ENCODE measurements at places on chromosomes 2 and 18. TPM values are rescaled to one million over a fixed set of nuclear protein-coding genes. Genes with fewer than 3 reads are reported as not detected.

The TTC21B gene
- 5.0 TPM for polyA plus RNA-seq

The LINC00305 gene
- not detected for polyA plus RNA-seq

The RALBP1 gene
- 21.7 TPM for polyA plus RNA-seq

The KLHL14 gene
- polyA plus RNA-seq, result 0.21 TPM

The CCDC121 gene
- 0.97 TPM for polyA plus RNA-seq

The EVA1A gene
- polyA plus RNA-seq, result 107 TPM

The CNTNAP5 gene
- not detected for polyA plus RNA-seq

The CHRND gene
- polyA plus RNA-seq, result not detected

The SCG2 gene
- polyA plus RNA-seq, result not detected

The LYPD6B gene
- 0.14 TPM for polyA plus RNA-seq

The RAD51AP2 gene
- 0.08 TPM for polyA plus RNA-seq

GRCh38 chr2:122194546-122194945, 439.1 kb downstream of the TSN start:
- no peak overlapping the region for H3K27ac ChIP-seq
- no peaks in the 10 kb centered on the region for H3K4me1 ChIP-seq
- no peaks in the 10 kb centered on the region for H3K36me3 ChIP-seq
- no peak for DNase-seq

- no peak for DNase-seq
- no peak overlapping the region for H3K4me3 ChIP-seq
- H3K4me1 ChIP-seq, result no peaks in the 10 kb centered on the region
- no peaks in the 10 kb centered on the region for H3K36me3 ChIP-seq
- H3K27me3 ChIP-seq, result no peaks in the 10 kb centered on the region
Observed at GRCh38 chr2:179072527-179072926, 22.6 kb upstream of the CCDC141 start.

DNA sequence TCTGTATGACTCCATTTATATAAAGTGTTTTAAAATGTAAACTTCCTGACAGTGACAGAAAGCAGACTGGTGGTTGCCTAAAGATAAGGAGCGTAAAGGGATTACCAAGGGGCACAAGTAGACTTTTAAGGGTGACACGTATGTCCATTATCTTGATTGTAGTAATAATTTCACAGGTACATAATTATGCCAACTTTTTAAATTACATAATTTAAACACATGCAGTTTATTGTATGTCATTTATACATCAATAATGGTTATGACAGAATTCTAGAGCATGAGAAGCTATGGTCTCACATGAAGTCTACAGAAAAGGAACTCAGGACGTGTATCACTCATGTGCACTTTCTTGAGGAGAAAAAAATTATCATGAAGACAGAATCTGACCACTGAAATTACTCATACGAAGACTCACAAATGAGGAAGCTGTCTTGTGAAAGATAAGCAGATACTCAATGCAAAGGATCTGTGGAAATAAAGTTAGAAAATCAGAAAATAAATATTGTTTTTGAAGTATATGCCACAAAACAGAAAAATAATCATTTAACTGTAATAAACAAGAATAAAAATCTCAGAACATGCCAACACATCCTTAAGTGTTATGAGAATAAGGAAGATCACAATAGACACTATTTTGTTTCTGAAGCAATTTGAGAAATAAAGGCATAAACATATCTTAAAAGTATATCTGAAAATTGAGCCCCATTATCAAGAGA, 84.4 kb downstream of the TMEM131 start:
- H3K4me3 ChIP-seq, result no peak overlapping the region
- no peaks in the 10 kb centered on the region for H3K27me3 ChIP-seq
- H3K27ac ChIP-seq, result no peak overlapping the region
- no peak for DNase-seq
- H3K4me1 ChIP-seq, result peaks cover 3% of the 10 kb centered on the region
- H3K36me3 ChIP-seq, result peaks cover 2% of the 10 kb centered on the region

DNA sequence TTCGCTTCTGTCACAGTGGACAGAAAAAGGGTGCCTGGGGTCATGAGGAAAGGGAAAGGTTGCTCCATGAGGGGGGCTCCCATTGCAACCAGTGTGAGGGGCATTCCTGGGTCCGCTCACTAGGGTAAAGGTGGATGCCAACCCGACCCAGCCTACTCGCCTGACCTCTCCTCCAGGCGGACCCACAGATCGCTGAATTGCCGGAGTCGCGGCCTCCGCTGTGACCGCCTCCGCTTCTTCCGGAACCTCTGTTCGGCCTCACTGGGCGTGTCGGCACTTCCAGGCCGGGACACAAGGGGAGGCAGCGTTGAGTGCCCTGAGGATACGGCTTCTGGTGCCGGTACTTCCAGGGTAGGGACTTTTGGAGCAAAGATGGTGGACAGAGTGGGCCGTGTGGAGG, 57.1 kb downstream of the TRABD2A start:
- no peak overlapping the region for H3K27ac ChIP-seq
- no peaks in the 10 kb centered on the region for H3K36me3 ChIP-seq
- H3K4me3 ChIP-seq, result no peak overlapping the region
- DNase-seq, result no peak
- H3K27me3 ChIP-seq, result no peaks in the 10 kb centered on the region
- H3K4me1 ChIP-seq, result no peaks in the 10 kb centered on the region

DNA sequence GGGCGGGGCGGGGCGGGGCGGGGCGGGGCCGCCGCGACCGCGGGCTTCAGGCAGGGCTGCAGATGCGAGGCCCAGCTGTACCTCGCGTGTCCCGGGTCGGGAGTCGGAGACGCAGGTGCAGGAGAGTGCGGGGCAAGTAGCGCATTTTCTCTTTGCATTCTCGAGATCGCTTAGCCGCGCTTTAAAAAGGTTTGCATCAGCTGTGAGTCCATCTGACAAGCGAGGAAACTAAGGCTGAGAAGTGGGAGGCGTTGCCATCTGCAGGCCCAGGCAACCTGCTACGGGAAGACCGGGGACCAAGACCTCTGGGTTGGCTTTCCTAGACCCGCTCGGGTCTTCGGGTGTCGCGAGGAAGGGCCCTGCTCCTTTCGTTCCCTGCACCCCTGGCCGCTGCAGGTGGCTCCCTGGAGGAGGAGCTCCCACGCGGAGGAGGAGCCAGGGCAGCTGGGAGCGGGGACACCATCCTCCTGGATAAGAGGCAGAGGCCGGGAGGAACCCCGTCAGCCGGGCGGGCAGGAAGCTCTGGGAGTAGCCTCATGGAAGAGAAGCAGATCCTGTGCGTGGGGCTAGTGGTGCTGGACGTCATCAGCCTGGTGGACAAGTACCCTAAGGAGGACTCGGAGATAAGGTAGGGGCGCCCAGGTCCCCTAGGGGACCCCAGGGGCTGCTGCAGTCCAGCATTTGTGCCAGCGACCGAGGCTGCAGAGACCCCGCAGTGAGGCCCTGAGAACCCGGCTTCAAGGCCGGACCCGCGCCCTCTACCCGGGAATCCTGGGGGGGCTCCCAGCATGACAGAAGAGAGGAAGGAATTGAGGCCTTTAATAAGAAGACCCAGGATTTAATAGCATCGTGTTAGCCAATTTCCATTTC, at the start of gene KHK:
KHK (plus strand) TSS at position 49 of the 870 bp plus-strand sequence; CDS start at position 537, 488 bp downstream.
- H3K4me3 ChIP-seq, result peak within 1 kb of the TSS; percentile 73
- peak within 1 kb of the TSS; percentile 87 for H3K27ac ChIP-seq
- no peaks in the 10 kb centered on the region for H3K36me3 ChIP-seq
- peak; percentile 65 for DNase-seq
- no peaks in the 10 kb centered on the region for H3K27me3 ChIP-seq

GRCh38 chr2:128304715-128305554, 13.7 kb downstream of the HS6ST1 start:
- DNase-seq, result peak; percentile 69
- no peaks in the 10 kb centered on the region for H3K36me3 ChIP-seq
- no peaks in the 10 kb centered on the region for H3K27me3 ChIP-seq
- H3K4me1 ChIP-seq, result peaks cover 65% of the 10 kb centered on the region
- H3K4me3 ChIP-seq, result no peak overlapping the region

- no peak overlapping the region for H3K4me3 ChIP-seq
- no peak for DNase-seq
- no peak overlapping the region for H3K27ac ChIP-seq
- H3K27me3 ChIP-seq, result no peaks in the 10 kb centered on the region
- H3K36me3 ChIP-seq, result no peaks in the 10 kb centered on the region
- H3K4me1 ChIP-seq, result no peaks in the 10 kb centered on the region
Observed at GRCh38 chr2:145366341-145366740, 846.4 kb upstream of the ZEB2 start.

- no peak overlapping the region for H3K27ac ChIP-seq
- no peaks in the 10 kb centered on the region for H3K4me1 ChIP-seq
- H3K4me3 ChIP-seq, result no peak overlapping the region
Observed at GRCh38 chr2:61272421-61273070, 110.6 kb downstream of the C2orf74 start.

DNA sequence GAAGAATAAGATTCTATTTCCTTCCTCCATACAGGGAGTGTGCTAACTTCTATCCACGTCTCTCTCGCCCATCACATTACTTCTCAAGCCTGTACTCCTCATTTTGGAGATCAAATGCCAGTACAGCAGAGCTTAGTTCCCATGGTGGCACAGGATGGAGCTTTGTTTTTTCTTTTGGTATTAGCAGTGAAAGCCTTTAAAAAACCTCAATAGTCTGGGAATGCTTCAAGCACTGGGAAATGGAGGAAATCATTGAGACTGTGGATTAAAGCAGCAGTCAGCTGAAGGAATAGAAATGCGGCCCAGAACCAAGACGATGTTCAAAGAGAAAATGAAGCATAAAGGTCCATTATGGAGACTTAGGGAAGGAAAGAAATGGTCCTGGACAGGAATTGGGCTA, 102.3 kb downstream of the NRXN1 start:
- no peak for DNase-seq
- H3K27me3 ChIP-seq, result no peaks in the 10 kb centered on the region
- no peaks in the 10 kb centered on the region for H3K36me3 ChIP-seq
- no peaks in the 10 kb centered on the region for H3K4me1 ChIP-seq
- H3K4me3 ChIP-seq, result no peak overlapping the region
- H3K27ac ChIP-seq, result no peak overlapping the region

DNA sequence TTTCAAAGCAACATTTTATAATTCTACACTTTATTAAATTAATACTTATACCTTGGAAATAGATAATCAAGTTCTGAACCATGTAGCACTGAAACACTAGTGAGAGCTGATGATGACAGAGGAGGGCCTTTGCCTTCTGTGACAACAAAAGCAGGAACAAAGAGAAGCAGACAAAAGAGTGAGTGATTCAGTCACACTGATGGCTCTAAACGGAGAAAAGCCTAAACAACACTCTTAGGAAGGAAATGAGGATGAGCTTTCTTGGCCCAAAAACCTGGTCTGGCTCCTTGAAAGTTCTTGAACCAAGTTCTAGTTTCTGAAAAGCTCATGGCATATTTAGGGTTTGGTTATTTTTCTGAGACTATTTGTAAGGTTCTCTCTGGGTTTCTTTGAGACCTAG, 271.9 kb downstream of the DPP10 start:
- H3K4me1 ChIP-seq, result no peaks in the 10 kb centered on the region
- no peaks in the 10 kb centered on the region for H3K36me3 ChIP-seq
- no peaks in the 10 kb centered on the region for H3K27me3 ChIP-seq
- no peak overlapping the region for H3K27ac ChIP-seq
